Iris pigment epithelial cell (primary cell): ENCODE measurements at places on chromosomes 2 and 18.

- peak; percentile 7 for DNase-seq
Measured at GRCh38 chr2:70561893-70562292, 8.3 kb upstream of the TGFA start.

DNA sequence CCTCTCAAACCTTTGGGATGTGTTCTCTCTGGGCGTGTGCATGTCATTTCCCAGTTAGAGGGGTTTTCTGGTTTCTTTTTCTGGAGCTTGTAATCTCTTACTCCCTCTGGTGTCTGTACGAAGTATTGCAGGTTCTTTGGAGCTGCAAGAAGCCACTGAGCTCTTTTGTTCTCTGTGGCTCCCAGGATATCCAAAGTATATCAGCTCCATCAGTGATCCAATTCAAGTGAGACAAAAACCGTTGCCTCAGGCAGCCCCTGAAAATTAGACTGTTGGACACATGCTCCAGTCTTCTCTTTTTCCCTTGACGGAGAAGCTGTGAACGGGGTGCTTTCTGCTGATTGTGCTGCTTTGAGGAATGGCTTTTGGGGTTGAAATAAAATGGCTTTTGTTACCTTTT, 59.0 kb upstream of the LDLRAD4 start:
- DNase-seq, result peak; percentile 69

- no peak for DNase-seq
Measured at GRCh38 chr2:107197594-107198294, 311.8 kb upstream of the ST6GAL2 start.

DNA sequence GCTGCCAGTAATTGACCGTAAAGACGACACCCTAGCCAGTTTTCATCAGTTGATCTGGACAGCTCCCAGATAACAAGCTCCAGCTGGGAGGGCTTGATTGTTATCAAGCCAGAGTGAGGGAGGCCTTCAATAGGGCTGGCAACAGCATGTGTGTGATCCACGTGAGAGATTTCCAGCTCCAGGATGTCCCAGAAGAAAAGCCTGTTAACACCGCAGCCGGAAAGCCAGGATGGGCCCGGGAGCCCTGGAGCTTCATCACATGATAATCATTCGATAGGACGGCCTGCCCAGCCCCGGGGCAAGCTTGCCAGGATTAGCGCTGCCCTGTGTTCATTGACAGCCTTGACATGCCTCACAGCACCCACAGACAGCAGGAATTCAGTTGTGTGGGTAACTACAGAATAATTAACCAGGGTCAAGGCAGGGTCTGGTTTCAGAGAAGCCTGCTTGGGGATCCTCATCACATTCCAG, 182.5 kb downstream of the C1D start:
- DNase-seq, result peak; percentile 36

GRCh38 chr2:133977405-133977804, 276.5 kb upstream of the MGAT5 start:
- DNase-seq, result no peak

DNA sequence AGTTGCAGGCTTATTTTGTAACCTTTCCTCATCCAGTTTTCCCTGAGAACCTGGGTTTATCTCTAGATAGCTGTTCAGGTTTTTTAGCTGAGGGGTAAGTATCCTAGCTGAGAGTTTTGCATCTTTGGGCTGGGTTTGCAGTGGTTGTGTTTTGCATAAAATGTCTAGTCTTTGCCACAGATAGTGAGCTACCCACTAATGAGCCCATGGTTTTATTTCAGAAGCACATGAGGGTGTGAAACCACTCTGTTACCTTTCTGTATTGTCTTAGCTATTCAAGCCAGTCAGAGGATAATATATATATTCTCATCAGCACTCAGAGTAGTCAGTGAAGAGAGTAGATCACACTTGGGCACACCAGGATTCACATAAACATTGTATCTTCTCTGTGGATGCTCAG, 24.6 kb upstream of the TXNDC2 start:
- DNase-seq, result no peak

DNA sequence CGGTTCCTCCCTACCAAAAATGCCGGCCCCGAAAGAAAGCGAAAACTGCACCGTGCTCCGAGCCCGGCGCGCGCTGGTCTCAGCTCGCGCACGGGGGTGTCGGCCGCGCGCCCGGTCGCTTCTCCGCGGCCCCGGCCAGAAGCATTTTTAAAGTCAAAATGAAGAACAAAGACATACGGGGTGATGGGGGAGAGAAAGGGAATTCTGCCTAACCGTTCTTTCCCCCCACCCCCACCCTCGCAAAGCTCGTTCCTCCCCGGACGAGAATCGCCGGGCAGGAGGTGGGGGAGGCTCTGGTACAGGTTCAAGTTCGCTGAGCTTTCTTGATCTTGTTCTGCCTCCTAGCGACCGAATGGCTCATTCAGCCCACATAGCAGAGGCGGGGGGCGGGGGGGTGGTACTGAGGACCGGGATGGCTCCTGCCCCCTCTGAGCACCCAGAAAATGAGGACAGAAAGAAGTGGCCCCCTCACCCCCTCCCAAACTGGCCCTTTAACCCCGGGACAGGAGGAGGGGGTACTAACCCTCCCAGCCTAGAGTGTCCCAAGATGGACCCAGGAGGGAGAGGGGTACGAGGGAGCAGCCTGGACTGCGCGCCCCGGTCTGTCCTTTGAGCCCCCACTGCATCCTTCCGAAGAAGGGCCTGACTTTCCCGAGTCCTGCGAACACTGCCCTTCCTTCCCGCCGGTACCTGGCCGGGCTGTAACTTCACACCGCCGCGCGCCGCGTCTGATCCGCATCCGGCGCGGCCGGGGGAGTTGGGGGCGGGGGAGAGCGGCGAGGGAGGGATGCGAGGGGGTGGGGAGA, 3.1 kb downstream of the BCL11A start:
- DNase-seq, result peak; percentile 90

- DNase-seq, result no peak
Measured at GRCh38 chr18:56030060-56030459, 442.1 kb upstream of the TCF4 start.

DNA sequence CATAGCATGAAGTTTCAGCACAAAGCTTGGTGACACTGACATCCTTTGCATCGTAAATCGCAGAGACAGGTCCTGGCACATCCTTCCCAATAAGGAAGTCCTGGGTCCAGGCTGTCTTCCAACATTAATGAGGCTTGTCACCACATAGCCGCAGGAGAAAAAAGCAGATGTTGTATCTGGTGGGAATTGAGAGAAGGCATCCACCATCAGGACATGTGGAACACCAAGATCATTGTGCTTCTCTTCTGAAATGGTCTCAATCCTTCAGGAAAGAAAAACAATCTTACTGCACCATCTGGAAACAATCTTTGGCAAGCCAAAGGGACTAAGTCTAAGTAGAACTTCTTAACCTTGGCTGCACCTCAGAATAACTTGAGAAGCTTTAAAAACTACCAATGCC, 119.0 kb upstream of the ARHGAP28 start:
- DNase-seq, result no peak

DNA sequence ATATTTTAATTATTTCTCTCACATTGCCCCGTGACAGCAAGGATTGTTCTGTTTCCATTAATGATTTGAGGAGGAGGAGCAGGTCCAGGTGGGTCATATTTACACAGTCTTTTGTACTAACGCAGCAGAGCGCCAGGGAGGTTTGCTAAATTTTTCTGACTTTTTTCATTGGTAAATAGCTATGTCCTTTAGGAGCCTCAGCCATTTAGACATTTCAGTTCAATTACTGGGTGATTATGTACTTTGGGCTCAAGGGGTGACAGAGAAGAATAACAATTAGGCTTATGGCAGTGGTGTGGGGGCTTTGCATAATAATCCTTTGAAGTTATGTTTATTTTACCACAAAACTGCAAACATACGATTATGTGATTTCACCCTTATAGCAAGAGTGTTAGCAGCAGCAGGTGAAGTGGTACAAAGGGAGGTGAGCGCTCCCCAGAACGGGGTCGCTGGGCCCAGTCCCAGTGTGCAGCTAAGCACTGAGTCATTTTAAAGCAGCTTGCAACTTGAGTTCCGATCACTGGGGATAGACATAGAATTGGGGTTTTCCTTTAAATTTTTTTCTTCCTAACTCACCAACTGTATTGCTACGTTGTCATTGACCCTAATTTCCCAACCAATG, 80.3 kb downstream of the TSHZ1 start:
- DNase-seq, result no peak

- DNase-seq, result no peak
Measured at GRCh38 chr2:215145611-215146010, 7.2 kb upstream of the ABCA12 start.

DNA sequence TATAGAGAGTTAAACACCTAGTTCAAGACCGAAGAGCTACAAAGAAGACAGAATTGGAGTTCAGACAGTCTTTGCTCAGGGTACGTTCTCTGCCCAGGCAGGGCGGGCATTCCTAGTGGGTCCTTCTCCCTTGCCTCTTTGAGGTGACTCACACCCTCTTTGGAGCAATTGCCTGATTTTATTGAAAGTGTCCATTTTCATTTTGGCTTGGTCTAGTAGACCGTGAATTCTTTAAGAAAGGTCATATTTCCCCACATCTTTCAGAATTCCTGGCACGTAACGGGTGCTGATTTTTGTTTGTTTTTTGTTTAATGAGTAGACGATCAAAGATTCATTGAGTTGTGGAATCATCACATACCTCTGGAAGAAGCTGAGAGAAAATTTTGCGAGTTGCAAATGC, 871.5 kb downstream of the RNF144A start:
- DNase-seq, result no peak

DNA sequence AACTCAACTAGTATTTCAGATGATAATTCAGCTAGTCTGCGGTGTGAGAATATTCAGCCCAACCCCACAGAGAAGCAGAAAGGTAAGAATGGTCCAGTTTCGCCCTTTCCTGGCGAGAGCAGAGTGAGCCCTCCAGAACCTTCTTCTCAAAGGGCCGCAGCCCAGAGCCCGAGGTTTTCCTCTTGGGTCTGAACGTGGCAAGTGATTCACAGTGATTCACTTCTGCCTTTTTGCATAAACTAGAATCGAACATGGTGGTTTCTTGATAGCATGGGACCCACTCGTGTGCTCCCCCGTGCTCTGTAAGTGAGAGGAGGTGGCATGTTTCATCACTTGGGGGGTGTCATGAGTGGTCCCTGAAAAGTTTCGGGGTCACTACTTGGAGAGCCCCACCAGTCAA, 24.2 kb downstream of the TRAF3IP1 start:
- peak; percentile 21 for DNase-seq

GRCh38 chr2:230418341-230419016, 2.5 kb downstream of the SP100 start:
- DNase-seq, result peak; percentile 83

GRCh38 chr2:46361920-46362666, 64.9 kb downstream of the EPAS1 start:
- DNase-seq, result no peak
